ENCODE measurements at places on chromosomes 4 and X.

- no peak for DNase-seq
Measured at GRCh38 chr4:161650812-161651211, 513.0 kb downstream of the FSTL5 start.

DNA sequence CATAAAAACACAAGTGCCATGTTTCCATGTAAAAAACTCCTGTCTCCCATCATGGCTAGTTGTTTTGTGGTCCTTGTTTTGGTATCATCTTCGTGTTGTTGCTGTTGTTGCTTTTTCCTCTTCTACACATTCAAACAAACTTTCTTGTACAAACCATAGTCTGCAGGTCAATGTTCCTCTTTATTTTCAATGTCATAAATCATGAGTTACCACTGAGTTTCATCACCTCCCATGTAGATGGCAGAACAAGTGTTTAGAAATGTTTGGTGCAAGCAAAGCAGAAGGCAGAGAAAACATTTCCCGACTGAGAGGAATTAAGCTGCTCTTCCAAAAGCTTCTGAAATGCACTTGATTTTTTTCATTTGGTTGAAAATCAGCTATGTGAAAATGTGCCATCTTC, 166.0 kb downstream of the ANTXR2 start:
- no peak for DNase-seq

GRCh38 chr4:56671860-56672259, 9.2 kb downstream of the HOPX start:
- no peak for DNase-seq

DNA sequence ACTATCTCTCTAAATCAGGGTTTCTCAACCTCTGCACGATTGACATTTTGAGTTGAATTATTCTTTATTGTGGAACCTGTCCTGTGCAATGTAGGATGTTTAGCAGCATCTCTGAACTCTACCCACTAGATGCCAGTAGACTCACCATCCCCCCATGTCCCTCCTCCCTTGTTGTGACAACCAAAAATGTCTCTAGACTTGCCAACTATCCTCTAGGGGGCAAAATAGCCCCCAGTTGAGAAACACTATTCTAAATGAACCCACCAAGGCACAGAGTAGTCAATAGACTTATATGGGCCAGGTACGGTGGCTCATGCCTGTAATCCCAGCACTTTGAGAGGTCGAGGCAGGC, 49.1 kb upstream of the GAB1 start:
- no peak for DNase-seq

- DNase-seq: no peak
Measured at GRCh38 chrX:44072631-44073030, 99.4 kb upstream of the NDP start.

- DNase-seq: peak; percentile 64
Measured at GRCh38 chr4:6916587-6917460, 7.2 kb downstream of the TBC1D14 start.

DNA sequence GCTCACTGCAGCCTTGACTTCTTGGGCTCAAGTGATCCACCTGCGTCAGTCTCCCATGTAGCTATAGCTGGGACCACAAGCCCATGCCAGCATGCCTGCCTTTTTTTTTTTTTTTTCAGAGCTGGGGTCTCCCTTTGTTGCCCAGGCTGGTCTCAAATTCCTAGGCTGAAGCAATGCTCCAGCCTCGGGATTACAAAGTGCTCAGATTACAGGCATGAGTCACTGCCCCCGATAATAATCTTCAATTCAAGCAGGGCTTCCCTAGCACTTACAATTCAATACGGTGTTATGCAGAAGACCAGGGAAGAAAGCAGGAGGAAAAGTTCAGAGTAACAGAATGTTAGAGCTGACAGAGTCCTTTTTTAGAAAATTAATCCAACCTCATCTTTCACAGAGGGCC, 26.1 kb downstream of the OTOP1 start:
- DNase-seq: no peak

GRCh38 chr4:133868856-133869255, 332.7 kb downstream of the PABPC4L start:
- DNase-seq: no peak

- DNase-seq: no peak
Measured at GRCh38 chrX:16839852-16840460, 30.2 kb downstream of the RBBP7 start.

DNA sequence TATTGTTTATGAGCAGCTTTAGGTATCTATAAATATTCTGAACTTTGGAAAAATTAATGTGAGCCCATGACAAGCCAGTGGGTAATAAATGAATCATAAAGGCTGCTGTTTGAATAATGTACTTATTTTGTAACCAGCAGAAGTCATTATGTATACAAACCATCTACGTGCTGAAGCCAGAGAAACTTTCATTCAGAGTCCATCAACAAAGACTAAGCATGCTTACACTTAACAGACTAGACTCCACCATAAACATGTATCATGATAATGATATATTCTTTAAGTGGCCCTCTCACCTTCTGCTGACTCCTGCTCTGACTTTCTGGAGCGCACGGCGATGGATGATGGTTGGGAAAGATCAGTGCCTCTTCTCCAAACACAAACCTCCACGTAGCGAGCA, 72.0 kb downstream of the SMARCA5 start:
- DNase-seq: no peak

DNA sequence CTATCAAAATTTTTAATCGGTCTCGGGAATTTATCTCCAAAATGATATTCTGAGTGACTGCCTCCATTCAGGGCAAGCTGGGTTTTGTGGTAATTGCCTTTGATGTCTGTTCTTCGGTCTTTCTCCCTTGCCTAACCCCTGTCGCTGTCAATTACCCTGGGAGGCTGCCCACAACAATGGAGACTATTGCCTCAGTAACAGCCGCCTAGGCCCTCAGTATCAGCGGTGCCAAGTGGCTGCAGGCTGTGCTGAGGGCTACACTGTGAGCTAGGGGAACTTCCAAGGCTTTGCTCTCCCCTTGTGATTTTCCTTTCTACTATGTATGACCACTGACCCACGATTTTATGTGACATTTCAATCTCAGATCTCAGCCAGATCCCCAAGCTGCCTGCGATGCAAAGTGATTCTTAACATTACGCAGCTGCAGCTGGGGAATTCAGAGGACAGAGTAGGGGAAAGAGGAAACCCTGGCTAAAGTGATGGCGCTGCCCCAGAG, 36.3 kb upstream of the REST start:
- DNase-seq: no peak

- DNase-seq: no peak
Measured at GRCh38 chrX:356385-357034, 30.2 kb downstream of the PPP2R3B start.

GRCh38 chr4:105894660-105895582, at the start of gene NPNT:
Gene NPNT (plus strand): TSS chr4:105895471. CDS start chr4:105895653, 182 bp downstream.
- DNase-seq: no peak

DNA sequence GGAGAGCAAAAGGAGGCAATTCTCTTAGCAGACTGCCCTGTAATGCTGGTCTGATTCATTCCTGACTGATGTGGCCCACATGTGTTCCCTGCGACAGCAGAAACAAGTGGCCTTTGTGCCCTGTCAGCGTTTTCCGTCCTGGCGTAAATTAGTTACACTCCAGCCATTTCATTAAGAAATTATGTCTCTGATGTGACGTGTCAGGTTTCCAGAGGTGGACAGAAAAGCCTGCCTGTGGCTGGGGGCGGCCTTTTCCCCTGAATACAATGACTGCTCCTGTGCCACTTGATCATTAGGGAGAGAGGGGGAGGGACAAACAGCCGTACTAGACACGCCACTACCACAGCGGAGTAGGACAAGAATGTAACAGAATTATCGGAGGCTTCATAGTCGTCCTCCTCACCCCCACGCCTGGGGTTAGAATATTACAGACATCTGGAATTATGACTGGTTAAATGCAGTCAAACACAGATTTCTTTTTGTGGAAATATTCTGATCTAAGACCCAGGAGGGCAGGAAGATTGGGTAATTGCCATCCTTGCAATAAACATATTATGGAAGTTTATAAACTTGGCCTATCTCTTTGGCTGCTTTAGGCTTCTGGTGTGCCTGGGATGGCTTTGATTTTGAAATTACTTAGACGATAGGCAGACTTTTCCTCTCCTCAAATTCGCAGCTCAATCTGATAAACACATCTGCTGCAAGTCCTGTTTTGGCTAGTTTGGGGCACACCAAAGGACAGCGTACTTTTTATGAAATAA, 146.2 kb upstream of the BCOR start:
- DNase-seq: no peak

GRCh38 chr4:15544248-15544729, 74.6 kb downstream of the CC2D2A start:
- no peak for DNase-seq

DNA sequence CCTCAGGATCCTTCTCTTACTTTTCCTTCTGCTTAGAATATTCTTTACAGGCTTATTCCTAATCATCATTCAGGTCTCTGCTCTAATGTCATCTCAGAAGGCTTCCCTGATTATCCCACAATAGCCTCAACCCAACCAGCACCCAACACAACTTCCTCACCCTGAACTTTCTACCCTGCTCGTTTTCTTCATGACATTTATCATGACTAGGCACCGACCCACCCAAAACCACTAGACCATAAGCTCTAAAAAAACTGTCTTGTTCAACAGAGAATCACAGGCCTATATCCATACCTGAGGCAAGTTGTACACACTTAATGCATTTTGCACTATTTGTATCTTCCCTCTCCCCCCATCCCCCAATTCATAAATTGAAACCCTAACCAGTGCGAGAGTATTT, 95.3 kb downstream of the SH3RF1 start:
- no peak for DNase-seq

GRCh38 chrX:149365061-149365460, 140.0 kb downstream of the IDS start:
- no peak for DNase-seq

- DNase-seq: no peak
Measured at GRCh38 chr4:93809773-93810172, 18.8 kb upstream of the ATOH1 start.

DNA sequence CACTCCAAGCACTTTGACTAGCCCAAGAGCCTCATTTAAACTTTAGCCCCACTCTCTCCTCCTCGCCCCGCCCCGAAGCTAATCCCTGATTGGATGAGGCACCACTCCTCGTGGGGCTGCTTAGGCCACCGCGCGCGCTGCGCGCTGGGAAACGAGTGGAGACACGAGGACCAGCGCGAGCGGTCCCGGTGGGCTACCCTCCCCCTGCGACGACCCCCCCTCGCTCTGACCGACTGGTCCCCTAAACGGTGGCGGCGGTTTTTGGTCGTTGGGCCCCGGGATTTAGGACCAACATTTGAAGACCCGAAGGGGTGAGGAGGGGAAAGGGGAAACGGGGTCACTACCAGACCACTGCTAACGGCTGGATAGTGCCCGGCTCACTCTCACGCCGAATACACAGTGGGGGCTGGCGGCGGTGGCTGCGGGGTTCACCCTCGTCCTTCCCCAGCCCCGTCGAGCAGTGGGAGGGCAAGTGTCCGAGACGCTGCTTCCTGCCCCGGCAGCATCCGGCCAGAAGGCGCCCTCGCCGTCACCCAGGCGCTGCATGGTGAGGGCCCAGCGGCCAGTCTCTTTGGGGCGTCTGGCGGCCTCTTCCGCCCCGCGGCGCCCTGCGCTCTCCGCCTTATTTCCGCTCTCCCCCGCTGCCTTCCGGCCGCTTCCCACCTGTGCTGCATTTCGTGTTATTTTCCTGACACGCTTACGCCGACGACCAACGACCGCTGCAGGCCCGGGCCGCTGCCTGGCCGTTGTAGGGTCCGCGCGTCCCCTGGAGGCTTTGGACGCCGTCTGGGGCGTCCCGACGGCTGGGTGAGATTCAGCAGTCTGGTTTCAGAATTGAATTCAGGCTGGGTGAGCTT, at the start of gene RBM46:
Gene RBM46, plus strand, starts transcription at position 147 of the 857 bp plus-strand sequence. CDS start 15,481 bp downstream, outside the sequence.
- no peak for DNase-seq

DNA sequence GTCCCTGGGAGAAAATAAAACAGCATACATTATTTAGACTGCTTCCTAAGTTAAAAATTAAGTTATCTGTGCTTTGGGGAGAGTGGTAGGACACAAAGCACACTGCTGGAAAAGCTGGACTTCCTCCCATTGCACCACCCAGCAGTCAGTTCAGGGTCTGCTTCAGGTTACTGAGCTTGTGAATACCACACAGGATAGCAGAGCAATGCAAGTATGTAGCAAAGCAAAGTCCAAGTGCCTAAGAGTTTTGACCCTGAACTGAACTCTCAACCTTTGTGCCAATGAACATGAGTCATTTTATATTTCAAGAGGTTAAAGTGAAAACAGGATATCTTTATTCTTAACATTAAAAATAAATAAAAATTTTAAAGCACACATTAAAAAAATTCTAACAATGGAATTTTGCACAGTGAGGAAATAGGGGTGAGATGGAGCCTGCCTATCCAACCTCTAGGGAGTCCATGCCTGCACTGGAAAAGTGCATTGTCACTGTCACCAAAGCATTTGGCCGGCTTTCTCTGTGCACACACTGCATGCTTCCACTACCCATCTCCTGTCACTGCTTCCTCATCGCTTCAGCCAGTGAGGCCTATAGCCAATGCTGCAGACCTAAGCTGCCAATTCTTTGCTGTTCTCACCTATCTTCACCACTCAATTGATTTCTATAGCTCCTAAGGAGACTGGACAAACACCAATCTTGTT, 50.9 kb downstream of the ABCG2 start:
- no peak for DNase-seq

DNA sequence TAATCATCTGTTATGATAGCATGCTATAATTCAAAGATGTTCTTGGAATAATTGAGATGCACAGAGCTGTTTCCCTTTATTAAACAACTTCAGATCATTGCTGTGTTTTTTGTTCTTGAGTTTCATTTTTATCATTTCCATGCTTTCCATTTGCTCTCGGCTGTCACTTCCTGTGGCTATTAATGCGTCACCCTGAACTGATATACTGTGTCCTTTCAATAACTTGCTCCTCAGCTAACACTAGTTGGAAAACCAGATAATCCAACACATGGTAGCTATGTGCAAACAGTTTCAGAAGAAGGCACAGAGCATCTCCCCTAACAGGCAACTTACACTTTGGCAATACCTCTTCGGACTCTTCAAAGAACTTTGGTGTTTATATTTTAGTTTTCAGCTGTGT, 376.0 kb downstream of the GBA3 start:
- DNase-seq: no peak

GRCh38 chr4:167428156-167428555, 193.9 kb upstream of the SPOCK3 start:
- no peak for DNase-seq

GRCh38 chr4:3168029-3168428, 80.9 kb upstream of the MSANTD1 start:
- DNase-seq: no peak

- DNase-seq: no peak
Measured at GRCh38 chr4:139171876-139172691, 4.9 kb downstream of the ELF2 start.

- no peak for DNase-seq
Measured at GRCh38 chr4:52704661-52705060, 45.6 kb upstream of the USP46 start.
